ENCODE measurements at places on chromosomes 12 and 14.

GRCh38 chr12:85072826-85073225 lies 36.7 kb downstream of the LRRIQ1 start:
- no peak for DNase-seq

DNA sequence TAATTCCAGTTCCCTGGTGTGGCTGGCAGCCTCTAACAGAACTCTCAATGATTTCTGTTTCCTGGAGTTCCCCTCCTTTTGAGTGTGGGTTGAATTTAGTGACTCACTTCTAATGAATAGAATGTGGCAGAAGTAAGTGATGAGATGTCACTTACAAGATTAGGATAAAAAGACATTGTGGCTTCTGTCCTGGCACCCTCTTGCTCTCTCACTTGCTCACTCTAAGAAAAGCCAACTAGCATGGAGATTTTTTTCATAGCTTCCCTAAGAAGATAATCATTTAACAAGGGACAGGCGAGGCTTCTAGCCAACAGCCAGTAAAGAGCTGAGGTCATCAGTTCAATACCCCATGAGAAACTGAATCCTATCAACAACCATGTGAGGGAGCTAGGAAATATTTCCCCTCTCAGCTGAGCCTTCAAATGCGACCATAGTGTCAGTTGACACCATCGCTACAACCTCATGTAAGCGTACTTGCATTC lies 156.7 kb downstream of the TMTC3 start:
- DNase-seq = no peak

- DNase-seq = peak; percentile 68
Measured at GRCh38 chr14:100375266-100375962, 52.3 kb downstream of the SLC25A47 start.

DNA sequence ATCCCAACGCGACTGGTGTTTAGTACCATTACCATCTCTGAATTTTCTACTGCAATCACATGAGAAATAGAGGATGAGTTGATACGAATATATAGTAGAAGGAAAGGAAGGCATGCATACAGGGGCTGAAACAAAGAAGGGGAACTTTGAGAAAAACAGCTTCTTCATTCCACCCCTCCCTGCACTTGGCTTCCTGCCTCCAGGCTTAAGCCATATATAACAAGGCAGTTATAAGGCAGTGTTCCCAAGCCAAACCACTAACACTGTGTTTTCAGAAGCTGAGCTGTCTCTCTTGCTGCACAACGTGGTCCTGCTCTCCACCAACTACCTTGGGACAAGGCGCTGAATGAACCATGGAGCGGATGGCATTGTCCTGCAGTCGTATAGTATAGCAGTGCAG lies 11.0 kb downstream of the LETMD1 start:
- DNase-seq = no peak

All from CD4-positive, alpha-beta T cell treated with Interleukin-17A for 1 hour (primary cell).